NCI-H1092 treated with DMSO at 0.1 percent for 48 hours (cell line): ENCODE measurements at places on chromosomes 5 and 9.

DNA sequence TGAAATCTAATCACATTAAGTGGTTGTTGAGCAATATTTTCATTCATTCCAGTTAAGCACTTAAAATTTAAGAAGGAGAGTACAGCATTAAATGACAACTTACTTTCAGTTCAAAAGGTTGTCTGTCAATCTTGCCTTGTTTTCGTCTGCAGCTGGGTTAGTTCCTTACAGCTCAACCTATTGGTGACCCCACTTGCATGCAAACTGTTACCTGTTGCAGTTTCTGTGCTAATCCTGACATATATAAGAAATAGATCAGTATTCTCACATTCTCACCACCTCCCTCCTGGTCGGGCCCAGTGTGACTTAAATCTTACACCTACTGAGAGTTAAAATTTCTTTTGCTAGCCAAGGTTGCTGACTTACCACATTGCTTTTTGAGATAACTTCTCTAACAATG lies 191.8 kb upstream of the SMC2 start:
- no peak for DNase-seq

DNA sequence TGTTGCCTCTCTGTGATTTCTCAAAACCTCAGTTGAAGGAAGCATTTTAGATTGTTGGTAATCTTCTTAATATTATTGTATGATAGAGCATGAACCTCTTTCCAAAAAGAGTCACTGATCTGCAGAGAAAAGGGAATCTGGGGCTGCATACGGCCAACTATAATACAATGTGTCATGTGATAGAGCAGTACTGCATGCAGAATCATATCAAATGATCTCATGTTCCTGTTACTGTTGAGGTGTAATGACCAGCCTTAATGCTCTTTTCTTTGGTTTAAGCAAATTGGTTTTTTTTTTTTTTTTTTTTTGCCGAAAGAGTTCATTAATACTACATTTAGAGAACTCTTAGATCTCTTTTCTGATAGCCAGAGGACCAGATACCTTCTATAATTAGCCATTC lies 12.9 kb upstream of the MSMP start:
- peak; percentile 27 for DNase-seq

GRCh38 chr5:94700592-94700991 lies 82.1 kb downstream of the SLF1 start:
- no peak for DNase-seq

DNA sequence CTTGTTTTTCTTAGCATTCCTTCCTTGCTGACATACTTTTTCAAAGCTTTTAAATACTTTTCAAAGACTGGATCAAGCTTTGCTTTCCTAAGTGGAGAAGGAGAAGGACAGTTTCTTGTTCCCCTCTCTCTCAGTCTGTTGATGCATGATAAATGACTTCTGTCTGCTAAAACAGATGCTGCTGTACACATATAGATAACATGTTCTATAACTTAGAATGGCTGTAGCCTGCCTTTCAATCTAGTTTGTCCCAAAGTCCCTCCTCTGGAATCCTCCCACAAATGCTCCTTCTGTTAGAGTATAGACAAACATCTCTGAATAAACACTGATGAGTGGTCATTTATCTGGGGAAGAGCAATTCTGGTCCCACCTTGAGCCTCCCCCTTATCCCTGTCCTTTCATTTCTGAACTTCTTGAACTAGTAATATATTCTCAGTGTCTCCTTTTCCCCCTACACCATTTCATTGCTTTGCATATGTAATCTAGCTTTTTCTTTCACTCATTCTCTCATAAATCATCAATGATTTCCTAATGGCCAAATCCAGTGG lies 5.4 kb upstream of the HEMGN start:
- no peak for DNase-seq

- DNase-seq: no peak
These were observed 27.5 kb downstream of the B4GALT1 start for GRCh38 chr9:33139421-33140228.

DNA sequence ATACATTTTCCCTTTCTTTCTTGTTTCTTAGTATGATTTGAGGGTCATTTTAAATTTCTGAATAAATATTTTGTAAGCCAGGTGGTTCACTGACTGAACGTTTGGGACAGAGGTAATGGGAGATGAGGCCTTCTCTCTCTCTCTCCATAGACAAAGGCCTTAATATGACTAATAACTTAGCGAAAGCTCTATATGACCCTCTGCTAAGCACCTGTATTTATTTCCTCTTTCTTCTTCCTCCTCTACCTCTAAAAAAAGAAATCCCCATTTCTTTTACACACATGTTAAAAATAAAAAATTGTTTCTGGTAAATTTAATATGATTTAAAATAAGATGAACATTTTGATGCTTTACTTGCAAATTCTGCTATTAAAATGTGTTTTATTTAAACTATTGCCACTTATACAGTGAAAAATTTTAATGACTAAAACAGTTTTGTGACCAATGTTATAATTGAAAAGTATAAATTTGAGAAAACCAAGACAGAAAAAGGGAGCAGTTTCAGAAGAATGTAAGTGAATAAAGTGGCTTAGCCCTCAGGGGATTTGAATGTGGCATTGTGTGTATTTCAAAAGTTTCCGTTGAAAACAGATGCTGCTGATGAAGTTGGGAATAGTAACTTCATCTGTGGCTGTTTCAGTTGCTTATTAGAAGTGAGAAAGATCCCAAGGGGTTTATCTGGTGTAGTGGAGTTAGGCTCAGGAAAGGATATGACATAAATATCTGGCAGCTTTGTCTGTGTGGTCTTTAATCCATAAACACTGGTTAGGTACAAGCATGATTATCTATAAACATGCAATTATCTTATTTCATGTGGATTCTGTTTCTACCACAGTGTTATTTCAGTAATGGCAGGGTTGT lies 128.6 kb upstream of the GRHPR start:
- DNase-seq: no peak

GRCh38 chr9:109342878-109343277 lies 22.0 kb upstream of the EPB41L4B start:
- no peak for DNase-seq

- no peak for DNase-seq
These were observed 1.4 kb downstream of the PRR16 start for GRCh38 chr5:120465436-120465961.

- DNase-seq: peak; percentile 25
These were observed 349.6 kb downstream of the PDE4D start for GRCh38 chr5:59543821-59544442.

- no peak for DNase-seq
These were observed 121.6 kb downstream of the MEF2C start for GRCh38 chr5:88761269-88761850.

DNA sequence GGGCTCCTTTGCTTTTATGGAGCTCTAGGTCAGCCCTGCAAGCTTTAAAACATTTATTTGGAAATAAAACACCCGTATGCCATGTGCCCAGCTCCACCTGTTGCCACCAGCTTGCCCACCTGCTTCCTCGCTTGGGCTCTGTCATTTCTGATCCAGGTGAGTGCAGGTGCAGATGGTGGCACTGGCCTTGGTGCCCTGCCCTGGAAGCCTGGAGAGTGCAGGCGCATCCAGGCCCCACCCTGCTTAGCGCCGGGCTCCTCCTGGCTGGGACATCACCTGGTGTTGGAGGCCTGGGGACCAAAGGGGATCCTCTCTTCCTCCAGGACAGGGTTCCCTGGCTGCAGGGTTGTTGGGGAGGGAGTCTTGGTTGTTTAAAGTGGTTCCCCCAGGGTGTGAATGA lies 35.8 kb downstream of the WNK2 start:
- DNase-seq: no peak

DNA sequence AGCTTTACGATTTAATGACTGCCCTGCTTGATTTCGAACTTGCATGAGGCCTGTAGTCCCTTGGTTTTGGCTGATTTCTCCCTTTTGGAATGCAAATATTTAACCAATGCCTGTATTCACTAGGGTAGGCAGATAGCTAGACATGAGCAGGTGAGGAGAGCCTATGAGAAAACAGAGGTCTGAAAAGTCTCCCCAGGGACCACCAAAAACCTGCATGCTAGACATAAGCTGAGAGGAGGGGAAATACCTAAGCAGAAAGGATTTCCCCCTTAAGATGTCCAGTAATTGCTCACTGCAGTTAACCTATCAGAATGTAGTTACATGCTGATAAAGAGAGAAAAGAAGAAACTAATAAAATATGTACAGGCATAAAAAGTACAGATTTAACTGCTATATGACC lies 667.4 kb upstream of the SEMA6A start:
- DNase-seq: no peak

DNA sequence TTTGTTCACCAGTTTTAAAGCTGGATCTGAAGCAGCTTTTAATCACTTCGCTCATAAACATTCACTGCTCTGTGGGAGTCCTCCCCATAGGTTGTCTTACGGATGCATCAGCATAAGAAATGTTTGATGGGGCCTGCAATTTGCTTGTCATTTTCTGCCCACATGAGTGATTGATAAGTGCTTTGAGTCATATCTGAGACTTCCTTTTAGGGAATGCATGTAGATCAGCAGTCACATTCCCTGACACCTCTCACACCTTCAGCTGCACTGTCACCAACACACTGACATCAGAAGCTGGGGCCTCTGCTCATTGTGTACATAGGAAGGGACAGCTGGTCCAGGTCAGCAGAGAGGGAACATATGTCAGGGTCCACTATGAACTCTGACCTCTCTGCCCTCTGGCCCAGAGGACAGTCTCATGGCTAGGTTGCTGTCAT lies 84.1 kb upstream of the SPATA31D4 start:
- no peak for DNase-seq

DNA sequence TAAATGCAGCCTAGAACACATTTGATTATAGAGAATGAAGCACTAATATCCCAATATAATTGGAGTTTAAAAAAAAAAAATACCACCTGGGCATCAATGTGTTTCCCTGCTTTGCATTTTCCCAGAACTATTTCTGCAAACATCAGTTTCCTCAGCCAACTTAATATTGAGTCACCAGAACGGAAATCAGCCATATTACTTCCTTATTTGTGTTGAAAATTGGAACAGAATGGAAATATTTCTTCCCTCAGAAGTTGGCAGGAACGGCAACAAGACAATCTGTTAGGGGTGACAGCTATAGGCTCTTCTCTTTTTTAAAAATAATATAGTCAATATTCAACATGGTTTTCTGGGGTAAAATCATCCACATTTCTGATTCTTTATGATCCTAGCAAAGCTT lies 4.0 kb downstream of the MFAP3 start:
- no peak for DNase-seq

- no peak for DNase-seq
These were observed 348.6 kb upstream of the RGMB start for GRCh38 chr5:98424681-98425450.

DNA sequence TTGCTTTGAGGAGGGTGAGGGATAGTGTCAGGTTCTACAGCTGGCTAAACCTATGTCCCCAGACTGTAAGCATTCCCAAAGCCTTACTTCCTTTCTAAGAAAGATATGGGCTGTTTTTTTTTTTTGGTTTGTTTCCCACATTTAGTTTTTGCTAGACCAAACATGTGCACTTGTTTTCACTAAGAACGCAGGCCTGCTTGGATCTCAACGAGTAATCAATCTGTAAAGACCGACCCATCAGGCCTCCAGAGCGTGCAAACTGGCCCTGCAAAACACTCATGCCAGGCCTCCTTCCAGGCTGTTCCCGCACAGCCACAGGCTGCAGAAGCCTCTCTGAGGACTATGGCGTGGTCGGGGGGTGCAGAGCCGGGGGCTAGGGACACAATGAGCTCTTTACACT lies 304.8 kb upstream of the PANK3 start:
- no peak for DNase-seq

- peak; percentile 22 for DNase-seq
These were observed 49.5 kb downstream of the C5orf22 start for GRCh38 chr5:31581498-31582099.

DNA sequence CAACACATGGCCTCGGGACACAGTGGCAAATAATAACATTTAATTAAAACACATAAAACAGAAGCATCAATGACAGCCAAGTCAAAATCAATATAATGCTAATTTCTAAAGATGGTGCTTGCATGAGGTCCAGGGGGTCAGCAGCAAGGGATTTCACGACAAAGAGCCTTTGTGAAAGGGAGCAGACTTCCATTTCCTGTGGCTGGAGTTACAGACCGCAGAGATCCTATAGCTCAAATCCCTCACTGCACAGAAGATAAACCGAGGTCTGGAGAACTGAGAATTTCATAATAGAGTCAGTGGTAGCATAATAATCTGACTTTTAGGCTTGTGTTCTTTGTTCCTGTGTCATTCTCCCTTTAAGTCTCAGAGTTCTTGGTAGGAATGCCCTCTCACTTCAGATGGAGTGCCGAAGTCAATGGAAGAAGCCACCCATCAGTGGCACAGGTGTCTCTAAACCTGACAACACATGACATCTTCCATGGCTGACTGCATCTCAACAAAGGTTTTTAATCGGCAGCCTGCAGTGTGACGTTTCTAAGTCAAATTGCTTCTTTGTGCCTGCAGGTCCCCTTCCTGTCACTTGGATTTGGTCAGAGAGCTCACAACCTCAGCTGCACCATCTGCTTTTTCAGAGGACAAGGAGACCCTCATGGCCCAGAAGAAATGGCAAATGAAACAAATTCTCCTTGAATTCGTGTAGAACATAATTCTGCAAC lies 67.4 kb downstream of the CARTPT start:
- no peak for DNase-seq

GRCh38 chr5:94705427-94705826 lies 87.0 kb downstream of the SLF1 start:
- DNase-seq: no peak

- no peak for DNase-seq
These were observed 31.1 kb downstream of the RPS23 start for GRCh38 chr5:82246960-82247574.

GRCh38 chr9:122248448-122248865 lies 16.2 kb downstream of the RBM18 start:
- no peak for DNase-seq

DNA sequence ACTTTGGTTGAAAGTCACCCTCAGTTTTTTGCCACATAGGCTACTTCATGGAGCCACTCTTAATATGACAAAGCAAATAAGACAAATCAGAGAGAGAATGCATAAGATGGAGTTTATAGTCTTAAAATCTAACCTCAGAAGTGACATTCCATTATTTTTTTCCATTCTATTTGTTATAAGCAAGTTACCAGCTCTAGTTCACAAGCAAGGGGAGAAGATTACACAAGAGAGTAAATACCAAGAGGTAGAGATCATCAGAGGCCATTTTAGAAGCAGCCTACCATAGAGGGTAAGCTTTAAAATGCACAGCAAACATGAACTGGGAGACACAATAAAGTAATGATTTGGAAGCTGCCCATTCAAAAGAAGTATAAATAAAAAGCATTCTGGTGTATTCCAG lies 651.3 kb upstream of the MEF2C start:
- DNase-seq: no peak

GRCh38 chr5:13325765-13326164 lies 618.7 kb downstream of the DNAH5 start:
- no peak for DNase-seq

GRCh38 chr5:150596826-150597225 lies 43.6 kb upstream of the SYNPO start:
- no peak for DNase-seq

DNA sequence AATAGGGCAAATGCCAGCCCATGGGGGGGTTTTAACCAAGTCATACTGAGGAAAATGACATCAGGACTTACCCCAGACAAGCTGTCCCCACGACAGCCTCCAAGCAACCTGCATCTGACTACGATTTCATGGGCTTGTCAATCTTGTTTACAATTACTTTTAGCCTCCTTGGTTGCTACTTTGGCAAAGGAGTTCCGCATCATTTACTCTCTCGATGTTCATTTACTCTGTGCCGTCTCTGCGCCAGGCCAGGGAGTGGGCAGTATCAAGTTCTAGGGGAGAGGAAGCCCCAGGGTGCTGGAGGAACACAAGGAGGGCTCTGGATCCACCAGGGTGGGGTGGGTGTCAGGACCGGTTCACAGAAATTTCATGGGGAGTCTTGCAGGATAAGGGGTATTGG lies 23.9 kb downstream of the PTPN3 start:
- DNase-seq: no peak
